DMS 273 treated with DMSO at 0.1 percent for 48 hours (cell line): ENCODE measurements at places on chromosomes 1 and 21.

GRCh38 chr1:25799935-25800702 is at the start of gene SELENON:
Gene SELENON, plus strand, starts transcription at chr1:25800193. Its CDS starts 38 bp downstream, at chr1:25800231.
- no peak for DNase-seq

DNA sequence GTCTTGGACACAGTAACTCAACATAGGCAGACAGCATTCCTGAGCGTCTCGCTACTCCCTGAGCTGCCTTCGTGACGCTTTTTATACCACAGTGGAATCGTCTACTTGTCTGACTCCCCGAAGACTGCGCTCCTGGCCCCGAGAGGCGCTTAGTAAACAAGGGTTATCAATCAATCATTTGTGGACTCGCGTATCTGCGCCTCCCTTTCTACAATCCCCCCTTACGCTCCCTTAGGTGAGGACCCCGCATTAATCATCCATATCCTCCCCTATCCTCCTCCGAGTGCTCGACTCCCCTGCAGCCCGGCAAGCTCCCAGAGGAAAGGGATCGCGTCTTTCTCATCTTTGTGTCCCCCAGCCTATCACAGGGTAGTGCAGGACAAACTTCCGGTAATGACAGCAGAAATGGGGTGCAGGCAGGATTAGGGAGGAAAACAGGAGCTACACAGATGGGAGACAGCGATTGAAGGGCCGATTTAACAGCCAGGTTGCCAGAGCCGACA is 522 bp downstream of the TMEM59 start:
- peak; percentile 17 for DNase-seq

DNA sequence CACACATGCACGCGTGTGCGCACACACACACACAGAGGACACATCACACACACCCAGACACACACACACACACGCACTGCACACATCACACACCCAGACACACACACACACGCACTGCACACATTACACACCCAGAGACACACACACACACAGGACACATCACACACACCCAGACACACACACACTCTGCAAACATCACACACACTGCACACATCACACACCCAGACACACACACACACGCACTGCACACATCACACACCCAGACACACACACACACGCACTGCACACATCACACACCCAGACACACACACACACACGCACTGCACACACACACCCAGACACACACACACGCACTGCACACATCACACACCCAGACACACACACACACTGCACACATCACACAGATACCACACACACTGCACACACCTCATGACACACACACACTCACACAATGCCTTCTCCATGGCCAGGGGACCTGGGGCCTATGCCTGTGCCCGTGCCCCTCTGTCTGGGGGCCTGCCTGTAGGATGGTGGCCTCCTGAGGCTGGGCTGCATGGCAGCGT is 24.4 kb downstream of the CRYAA start:
- DNase-seq, result no peak

- DNase-seq, result no peak
Observed at GRCh38 chr1:2789164-2789985, 12.1 kb downstream of the TTC34 start.

DNA sequence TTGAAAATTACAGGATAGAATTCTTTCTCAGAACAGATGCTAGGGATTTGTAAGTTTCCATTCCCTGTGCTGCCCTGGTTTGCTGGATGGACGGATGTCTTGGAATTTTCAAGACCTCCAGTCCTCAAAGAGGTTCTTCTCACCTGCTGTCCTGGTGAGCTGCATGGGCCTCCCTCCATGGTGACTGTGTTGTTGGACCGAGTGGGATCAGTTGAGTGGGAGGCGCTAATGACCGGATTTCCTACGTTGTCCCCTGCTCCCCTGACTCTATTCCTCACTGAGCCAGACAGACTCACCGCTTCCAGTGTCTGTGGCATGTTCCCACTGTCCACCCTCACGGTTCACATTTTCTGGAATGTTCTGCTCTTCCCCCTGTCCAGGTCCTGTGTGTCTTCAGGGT is 229.8 kb downstream of the CAMTA1 start:
- DNase-seq, result no peak
